ENCODE measurements at places on chromosomes 6 and 20. TPM values are rescaled to one million over a fixed set of nuclear protein-coding genes. Genes with fewer than 3 reads are reported as not detected.

GJA1 gene
- total RNA-seq, result 323 TPM

EEF1A2 gene
- total RNA-seq, result 3.9 TPM

TNXB gene
- total RNA-seq, result 0.89 TPM

ANKRD66 gene
- total RNA-seq, result not detected

TNFRSF6B gene
- total RNA-seq, result 95.5 TPM

F13A1 gene
- total RNA-seq, result not detected

OPRL1 gene
- 3.0 TPM for total RNA-seq

MYB gene
- total RNA-seq, result 4.0 TPM

Data from smooth muscle cell of the umbilical artery (primary cell).